HS-27A (cell line): ENCODE measurements at places on chromosomes 4 and X.

- DNase-seq, result no peak
These were observed 32.7 kb upstream of the MXRA5 start for GRCh38 chrX:3379111-3379510.

GRCh38 chr4:128416921-128417320 lies 129.3 kb upstream of the PGRMC2 start:
- no peak for DNase-seq

GRCh38 chr4:80221161-80221560 lies 23.9 kb downstream of the PRDM8 start:
- no peak for DNase-seq

DNA sequence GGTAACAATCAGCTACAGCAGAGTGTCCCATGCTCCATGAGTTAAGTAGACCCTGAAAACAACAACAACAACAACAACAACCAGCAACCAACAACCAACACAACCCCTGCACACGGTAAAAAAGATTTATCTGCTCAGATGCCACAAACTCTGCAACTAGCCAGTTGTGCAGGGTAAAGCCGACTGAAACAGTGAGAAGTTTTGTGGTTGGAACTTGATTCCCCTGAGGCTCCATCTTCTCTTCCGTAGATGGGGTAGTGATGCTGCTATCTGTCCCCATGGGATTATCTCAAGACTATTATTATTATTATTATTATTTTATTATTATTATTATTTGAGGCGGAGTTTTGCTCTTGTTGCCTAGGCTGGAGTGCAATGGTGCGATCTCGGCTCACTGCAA lies 50.6 kb upstream of the RAPGEF2 start:
- no peak for DNase-seq

DNA sequence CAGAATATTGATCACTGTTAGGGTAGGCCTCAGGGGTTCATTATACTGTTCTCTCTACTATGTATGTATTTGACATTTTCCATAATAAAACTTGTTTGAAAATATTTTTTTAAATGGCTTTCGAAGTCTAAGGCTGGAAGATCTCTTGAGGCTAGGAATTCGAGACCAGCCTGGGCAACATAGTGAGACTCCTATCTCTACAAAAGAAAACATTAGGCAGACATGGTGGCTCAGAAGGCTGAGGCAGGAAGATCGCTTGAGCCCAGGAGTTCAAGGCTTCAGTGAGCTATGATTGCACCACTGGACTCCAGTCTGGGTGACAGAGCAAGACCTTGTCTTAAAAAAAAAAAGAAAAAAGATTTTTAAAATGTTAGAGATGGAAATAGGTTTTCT lies 15.5 kb upstream of the TBC1D14 start:
- no peak for DNase-seq

DNA sequence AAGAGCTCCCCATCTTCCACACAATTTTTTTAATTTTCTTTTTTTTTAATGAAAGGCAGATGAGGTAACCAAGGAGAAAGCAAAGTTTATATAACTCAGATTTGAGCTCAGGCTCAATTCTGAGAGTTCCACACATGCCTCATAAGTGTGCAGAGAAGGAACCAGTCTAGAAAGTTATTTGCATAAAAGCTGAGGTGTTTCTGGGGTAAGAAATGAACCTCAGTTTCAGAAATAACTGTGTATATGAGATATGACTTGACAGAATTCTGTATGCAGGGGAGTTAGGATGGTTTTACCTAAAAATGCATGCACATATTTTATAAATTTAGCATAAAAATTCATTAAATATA lies 51.3 kb downstream of the DTHD1 start:
- no peak for DNase-seq

- no peak for DNase-seq
These were observed 5.5 kb upstream of the SYP start for GRCh38 chrX:49205443-49205842.

DNA sequence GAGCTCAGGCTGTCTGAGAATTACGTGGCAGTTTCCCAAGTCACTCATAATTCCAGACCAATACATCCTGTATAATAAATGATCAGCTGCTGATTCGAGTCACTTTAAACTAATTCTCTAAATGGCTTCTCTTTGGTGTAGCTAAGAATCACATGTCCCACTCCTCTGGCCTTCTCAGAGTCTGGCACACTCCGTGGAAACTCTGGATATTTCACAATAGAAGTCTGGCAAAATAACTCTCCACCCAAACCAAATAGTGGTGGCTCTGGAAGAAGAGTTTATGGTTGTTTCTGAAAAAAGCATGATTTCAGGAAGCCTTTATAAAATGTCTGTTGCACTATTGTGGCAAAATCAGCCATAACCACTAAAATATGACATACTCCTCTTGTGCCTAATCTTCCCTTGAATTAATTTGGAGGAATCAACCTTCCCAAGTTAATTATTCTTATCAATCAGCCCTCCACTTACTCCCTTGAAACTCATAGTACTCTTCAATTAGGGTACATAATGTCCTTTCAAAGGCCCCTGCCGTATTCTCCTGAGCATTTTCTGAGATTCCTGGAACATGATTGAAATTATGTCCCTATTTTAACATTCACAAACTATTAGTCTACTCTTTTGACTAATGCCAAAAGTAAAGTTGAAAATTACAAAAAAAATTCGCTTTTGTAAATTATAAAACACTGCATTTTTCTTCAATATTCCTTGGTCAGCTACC lies 991.6 kb downstream of the FAT4 start:
- DNase-seq, result no peak

- no peak for DNase-seq
These were observed 89.0 kb upstream of the C4orf50 start for GRCh38 chr4:6107114-6107791.

DNA sequence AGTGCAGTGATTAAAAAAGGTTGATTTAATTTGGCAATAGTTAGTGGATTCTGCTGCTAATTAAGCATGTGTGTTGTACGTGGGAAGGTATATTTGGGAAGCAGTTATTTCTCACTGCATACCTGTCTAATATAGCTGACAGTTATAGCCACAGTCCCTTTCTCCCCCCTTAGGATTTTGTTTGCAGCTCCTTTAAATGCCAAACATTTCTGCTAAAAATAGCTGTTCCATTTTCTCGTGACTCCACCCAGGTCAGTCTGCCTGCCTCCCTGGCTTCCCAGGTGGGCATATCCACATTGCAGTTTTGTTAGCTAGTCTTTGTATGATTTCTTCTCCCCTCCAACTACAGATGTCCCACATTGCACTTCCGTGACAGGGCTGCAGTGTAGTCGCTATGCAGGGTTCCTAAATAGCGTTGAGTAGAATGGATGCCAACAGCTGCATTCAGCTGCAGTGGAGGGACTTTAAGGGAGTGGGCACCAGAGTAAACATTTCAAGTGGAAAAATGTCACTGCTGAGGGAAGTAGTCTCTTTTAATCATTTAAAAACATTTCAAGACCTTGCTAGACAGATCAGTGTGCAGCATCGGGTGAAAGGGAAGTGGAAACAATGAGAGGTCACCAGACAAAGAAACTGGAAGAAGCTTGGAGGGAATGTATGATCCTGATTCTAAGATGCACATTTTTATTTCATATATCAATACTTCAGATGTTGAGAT lies 326.3 kb downstream of the RAPGEF2 start:
- DNase-seq, result no peak

GRCh38 chr4:6943012-6943884 lies 33.6 kb downstream of the TBC1D14 start:
- DNase-seq, result no peak

DNA sequence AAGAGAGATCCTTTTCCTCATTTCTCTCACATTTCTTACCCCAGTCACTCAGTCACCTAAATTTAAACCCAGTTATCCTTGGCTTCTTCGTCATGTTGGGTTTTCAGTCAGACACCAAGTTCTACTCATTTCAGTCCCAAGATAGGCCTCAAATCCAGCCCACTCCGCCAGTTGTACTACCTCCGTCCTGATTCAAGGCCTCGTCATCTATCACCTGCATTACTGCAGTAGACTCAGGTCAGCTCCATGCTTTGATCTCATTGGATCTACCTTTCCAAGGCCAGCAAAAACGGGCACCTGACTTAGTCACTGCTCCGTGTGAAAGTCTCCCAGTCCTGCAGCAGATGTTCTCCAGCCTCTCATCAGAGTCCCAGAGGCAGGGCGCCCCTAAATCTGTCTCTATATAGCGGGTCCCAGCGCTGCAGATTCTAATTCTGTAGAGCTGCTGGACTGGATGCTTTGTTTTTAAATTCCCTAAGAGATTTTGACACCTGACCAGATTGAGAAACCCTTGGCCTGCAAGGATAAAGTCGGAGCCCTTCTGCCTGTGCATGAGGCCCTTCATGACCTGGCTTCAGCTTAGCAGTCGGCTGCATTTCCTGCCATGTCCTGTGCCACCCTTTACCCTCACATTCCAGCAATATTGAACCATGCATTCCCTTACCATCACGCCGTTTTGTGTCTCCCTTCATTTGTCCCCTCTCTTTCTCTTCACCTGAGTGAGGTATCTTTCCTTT lies 53.7 kb downstream of the ZFX start:
- DNase-seq, result no peak

DNA sequence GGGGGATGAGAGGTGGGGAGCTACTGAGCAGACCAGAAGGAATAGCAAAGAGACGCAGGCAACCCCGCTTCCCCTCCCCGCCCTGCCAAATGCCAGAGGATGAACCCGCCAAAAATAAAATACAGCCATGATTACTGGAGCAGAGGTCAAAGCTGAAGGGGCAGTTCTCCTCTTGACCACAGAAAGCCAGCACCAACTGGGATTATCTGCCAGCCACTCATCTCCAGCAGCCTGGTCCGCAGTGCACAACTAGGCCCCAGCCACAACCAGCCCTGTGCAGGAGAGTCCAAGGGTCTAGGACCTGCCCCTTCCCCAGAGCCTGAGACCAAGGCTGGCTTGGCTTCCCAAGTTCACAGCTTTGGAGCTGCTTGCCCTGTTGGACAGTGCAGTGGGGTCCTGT lies 67.4 kb upstream of the BCOR start:
- no peak for DNase-seq

DNA sequence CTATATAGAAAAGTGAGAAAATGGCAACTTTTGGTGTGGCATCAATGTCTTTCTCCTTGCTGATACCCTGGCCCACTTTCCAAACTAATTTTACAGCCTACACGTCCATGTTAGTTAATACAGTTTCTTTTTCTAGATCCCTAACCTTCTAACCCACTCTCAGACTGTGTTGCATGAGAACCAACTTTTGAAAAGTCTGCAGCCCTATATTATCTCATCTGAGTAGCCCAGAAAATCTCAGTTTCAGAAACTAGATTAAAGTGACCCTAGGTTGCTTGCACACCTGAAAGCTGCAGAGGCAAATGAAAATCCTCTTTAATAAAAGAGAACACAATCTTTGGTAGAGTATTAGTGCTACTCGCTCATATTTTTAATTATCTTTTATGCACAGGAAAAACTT lies 371.6 kb upstream of the EMCN start:
- no peak for DNase-seq

GRCh38 chr4:134505511-134505910 lies 303.9 kb upstream of the PABPC4L start:
- DNase-seq, result no peak

DNA sequence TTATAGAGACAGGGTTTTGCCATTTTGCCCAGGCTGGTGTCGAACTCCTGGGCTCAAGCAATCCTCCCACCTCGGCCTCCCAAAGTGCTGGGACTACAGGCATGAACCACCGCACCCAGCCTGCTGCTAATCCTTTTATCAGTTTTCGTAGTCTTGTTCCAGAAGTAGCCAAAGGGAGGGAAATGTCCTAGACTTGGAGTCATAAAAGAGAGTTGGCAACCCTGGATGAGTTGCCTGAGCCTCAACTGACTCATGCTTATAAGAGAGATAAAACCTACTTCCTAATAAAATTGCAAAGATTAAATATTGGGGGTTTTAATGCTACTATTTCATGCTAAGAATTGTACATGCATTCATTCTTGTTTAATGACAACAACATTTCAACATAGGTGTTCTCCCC lies 44.3 kb downstream of the CD40LG start:
- no peak for DNase-seq

GRCh38 chrX:29295987-29296680 lies 708.9 kb downstream of the IL1RAPL1 start:
- DNase-seq, result no peak

- no peak for DNase-seq
These were observed 46.8 kb upstream of the NDST3 start for GRCh38 chr4:117987464-117987863.

DNA sequence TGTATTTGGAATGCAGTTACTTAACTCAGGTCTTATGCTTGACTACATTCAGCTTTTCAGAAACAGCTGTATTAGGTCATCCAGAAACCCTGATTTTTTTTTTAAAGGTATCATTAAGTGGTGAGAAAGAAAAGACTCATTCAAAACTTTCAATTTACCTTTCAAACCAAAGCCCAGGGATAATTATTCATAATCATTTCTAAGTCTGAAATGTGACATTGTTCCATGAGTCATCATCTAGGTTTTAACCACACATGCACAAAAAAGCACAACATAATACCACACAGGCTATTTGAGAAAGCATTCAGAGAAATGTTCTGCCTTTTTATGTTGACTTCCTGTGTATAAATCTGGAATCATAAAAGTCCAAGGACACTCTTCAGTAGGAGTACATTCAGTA lies 288.2 kb downstream of the IL1RAPL2 start:
- DNase-seq, result no peak

- no peak for DNase-seq
These were observed 1.5 kb upstream of the GDPD2 start for GRCh38 chrX:70421618-70422017.

GRCh38 chr4:47704693-47705325 lies 133.1 kb downstream of the CORIN start:
- peak; percentile 9 for DNase-seq

GRCh38 chrX:37993837-37994619 lies 12.3 kb upstream of the SYTL5 start:
- no peak for DNase-seq

DNA sequence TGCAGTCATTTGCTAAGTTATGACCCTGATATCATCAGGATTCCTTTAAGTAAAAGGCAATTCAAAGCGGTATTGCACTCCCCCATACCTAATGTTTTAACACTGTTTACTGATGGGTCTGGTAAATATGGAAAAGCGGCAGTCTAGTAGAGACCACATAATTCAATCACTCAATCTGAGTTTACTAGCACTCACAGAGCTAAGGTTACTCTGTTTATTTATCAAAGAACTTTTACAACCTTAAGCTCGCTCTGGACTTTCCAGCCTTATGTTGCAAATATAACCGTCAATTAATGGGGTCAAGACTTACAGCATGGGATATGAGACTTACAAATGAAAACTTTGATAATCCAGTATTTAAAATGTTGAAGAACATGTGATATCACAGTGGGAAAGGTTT lies 124.5 kb upstream of the ZCCHC13 start:
- DNase-seq, result no peak
